Tibial artery (tissue), 4 donors: ENCODE measurements at places on chromosomes 1 and 21.

GRCh38 chr21:44874497-44875315 lies 1.2 kb upstream of the PTTG1IP start:
- H3K36me3 ChIP-seq, result no peaks in the 10 kb centered on the region
- H3K27me3 ChIP-seq, result no peaks in the 10 kb centered on the region
- DNase-seq, result peak; percentile 81
- H3K4me3 ChIP-seq, result peak overlapping the region; percentile 96
- peak overlapping the region; percentile 95 for H3K27ac ChIP-seq
- H3K4me1 ChIP-seq, result peaks cover 20% of the 10 kb centered on the region

DNA sequence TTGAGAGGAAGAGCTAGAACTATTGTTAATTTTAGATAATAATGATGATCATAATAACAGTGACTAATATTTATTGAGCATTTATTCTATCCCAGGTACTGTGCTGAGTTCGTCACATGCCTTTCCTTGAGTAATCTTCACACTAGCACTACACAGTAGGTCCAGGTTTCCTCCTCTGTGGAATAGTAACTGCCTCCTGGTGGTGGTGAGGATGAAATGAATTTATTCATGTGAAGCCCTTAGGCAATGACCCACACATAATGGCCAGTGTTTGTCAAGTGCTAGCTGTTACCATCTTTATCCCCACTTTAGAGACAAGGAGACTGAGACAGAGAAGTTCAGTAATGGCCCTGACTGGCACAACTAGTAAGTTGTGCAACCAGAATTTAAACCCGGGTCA lies 5.9 kb downstream of the NIPAL3 start:
- no peaks in the 10 kb centered on the region for H3K36me3 ChIP-seq
- H3K27me3 ChIP-seq, result no peaks in the 10 kb centered on the region
- no peak overlapping the region for H3K4me3 ChIP-seq
- DNase-seq, result no peak
- H3K27ac ChIP-seq, result no peak overlapping the region

DNA sequence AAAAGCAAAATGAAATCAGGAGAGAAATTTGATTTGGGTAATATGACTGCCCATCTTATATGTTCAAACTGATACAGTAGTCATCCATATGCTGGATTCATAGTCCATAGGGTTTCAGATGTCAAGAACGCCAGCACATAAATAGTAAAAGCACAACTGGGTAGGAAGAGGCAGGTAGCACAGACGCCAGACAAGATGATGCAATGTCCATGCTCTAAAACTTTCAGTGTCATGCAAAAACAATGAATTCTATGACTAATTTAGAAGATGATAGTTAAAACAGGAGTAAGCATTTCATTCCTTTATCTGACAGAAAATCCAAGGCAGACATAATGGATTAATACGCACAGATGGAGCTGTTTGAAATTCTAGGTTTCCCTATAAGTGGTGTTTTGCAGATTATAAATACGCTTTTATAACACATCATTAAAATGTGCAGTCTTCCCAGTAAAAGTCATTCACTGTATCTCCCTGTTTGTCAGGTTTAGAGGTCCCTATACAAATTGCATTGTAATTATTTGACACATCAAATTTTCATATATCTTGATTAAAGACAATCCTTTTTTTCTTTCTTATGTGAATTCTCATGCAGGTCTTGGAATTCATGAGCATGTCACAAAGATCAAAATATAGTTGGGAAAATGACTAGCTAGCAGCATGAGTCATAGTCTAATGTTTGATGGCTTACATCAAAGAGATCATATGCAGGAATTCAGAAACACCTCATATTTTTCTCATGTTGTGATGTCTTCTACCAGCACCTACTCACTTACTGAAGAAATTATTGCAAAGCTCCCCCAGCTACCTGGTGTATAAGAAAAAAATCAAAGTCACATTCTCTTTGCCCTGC lies 139.9 kb downstream of the DSCAM start:
- no peaks in the 10 kb centered on the region for H3K4me1 ChIP-seq
- H3K36me3 ChIP-seq, result no peaks in the 10 kb centered on the region

- H3K27ac ChIP-seq, result no peak overlapping the region
- no peak for DNase-seq
- H3K27me3 ChIP-seq, result no peaks in the 10 kb centered on the region
- no peak overlapping the region for H3K4me3 ChIP-seq
Observed at GRCh38 chr1:86594284-86594770, 47.4 kb downstream of the CLCA4 start.

DNA sequence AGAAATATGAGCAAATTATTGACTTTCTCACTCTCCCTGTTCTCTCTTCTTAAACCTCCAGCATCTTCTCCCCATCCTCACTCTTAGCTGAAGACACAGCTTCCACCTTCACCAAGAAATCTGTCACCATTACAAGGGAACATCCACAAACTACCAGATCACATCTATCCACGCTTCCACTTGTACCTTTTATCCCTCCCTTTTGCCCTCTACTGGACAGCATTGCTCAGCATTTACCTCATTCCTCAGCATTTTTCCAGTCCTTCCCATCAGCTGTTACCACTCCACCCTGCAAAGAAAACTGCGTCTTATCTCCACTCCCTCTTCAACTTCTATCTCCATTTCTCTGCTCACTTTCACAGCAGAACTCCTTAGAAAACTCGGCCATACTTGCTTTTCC lies 42.6 kb downstream of the KCNJ6 start:
- H3K36me3 ChIP-seq, result no peaks in the 10 kb centered on the region
- H3K27ac ChIP-seq, result no peak overlapping the region
- H3K27me3 ChIP-seq, result no peaks in the 10 kb centered on the region
- DNase-seq, result no peak

- no peaks in the 10 kb centered on the region for H3K27me3 ChIP-seq
- peak overlapping the region; percentile 71 for H3K4me3 ChIP-seq
- H3K4me1 ChIP-seq, result peaks cover 24% of the 10 kb centered on the region
- peak; percentile 58 for DNase-seq
- H3K36me3 ChIP-seq, result peaks cover 33% of the 10 kb centered on the region
Observed at GRCh38 chr1:155051777-155052398, 772 bp downstream of the ADAM15 start.

DNA sequence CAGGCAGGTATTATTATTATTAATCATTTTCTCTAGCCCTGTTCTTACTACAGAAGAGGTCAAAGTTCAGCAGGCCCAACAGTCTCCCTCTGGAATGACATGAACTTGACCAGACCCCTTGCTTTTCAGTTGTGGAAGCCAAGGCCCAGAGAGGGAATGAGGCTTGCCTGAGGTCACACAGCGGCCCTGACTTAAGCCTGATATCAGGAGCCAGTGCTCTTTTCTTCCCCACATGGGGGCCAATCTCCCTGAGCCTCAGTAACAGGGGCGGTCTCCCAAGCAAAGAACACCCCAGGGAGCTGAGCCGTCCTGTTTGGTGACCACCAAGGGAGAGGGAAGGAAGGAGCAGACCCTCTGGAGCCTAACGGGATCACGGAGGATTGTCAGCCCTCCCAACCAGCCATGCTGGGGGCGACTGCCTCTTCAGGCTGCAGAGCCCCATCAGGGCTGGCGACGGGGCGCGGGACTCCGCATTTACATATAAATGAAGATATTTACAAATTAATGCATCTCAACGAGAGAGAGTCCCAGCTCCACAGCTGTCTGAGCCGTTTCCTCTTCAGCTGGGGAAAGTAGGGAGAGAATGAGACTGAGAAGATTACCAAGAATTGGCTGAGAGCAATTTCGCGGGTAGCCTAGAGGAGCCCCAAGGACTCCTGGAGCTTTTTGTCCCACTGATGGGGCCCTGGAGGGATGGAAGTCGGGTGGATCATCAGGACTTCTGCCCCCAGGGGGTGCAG lies 186.1 kb upstream of the KLHDC7A start:
- H3K4me1 ChIP-seq, result no peaks in the 10 kb centered on the region
- H3K36me3 ChIP-seq, result no peaks in the 10 kb centered on the region
- no peaks in the 10 kb centered on the region for H3K27me3 ChIP-seq
- DNase-seq, result no peak
- no peak overlapping the region for H3K27ac ChIP-seq

DNA sequence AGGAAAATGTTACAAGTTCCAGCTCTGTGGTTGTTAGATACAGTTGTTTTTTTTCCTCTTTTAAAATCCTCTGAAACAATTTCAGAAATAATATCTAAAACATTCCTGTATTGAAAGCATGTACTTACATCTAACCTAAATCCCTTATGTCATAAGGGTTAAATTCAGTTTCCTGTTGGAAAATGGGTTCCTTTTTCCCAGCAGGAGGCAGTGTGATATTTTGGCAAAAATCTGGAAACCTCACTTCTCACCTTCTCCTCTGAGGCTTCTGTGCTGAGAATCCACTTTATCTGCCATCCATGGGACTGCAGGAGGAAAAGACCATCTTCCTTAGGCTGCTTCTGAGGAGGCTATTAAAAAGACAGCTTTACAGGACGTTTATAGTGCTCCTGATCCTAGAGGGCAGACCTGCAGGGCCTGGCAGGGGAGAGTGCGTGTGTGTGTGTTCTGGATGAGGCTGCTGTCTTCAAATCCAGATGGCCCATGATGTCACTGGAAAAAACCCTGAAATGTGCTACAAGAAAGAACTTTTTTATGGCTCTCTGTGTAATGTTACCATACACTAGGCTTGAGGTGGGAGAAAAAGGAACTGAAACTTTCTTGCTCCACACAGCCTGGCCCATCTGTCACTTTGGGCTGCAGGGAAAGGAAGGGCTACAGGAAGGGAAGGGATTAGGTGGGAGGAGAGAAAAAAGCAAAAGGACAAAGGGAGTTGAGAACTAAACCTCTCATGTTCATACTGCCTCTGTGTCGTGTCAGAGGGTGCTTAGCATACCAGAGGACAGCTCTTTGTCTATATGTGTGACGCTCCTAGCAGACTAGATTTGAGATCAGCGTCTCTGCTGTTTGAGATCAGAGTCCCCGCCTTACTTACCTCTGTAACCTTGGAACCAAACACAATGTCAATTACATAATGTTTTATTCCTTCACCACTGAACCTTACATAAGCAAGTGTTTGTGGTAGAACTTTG lies 379.2 kb upstream of the SPAG17 start:
- H3K36me3 ChIP-seq, result no peaks in the 10 kb centered on the region
- H3K27ac ChIP-seq, result no peak overlapping the region
- H3K27me3 ChIP-seq, result no peaks in the 10 kb centered on the region
- no peak for DNase-seq
- no peak overlapping the region for H3K4me3 ChIP-seq
- H3K4me1 ChIP-seq, result no peaks in the 10 kb centered on the region

- peaks cover 24% of the 10 kb centered on the region for H3K36me3 ChIP-seq
- no peaks in the 10 kb centered on the region for H3K4me1 ChIP-seq
- H3K4me3 ChIP-seq, result no peak overlapping the region
- no peaks in the 10 kb centered on the region for H3K27me3 ChIP-seq
Observed at GRCh38 chr21:38416791-38417190, 81.5 kb downstream of the ERG start.

DNA sequence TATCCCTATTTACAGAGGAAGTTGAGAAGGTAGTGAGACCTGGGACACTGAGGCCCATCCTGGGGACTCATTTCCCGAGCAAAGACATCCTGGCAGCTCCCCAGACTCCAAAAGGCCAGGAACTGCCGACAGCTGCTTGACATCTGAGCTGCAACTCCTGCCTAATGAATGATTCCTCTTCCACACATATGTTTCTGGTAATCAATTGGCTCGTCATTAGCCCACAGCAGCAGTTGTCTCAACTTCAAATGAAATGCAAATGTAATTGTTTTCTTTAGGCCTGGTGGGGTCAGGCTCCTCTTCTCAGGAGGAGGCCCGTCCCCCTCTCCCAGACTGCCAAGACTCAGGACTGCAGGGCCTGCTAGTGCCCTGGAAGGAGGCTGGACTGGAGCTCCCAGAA lies 61.8 kb upstream of the DISP3 start:
- H3K36me3 ChIP-seq, result no peaks in the 10 kb centered on the region
- H3K27ac ChIP-seq, result no peak overlapping the region
- H3K4me3 ChIP-seq, result no peak overlapping the region
- no peak for DNase-seq

GRCh38 chr1:89257041-89257440 lies 15.6 kb downstream of the GBP5 start:
- H3K36me3 ChIP-seq, result no peaks in the 10 kb centered on the region
- H3K4me3 ChIP-seq, result no peak overlapping the region
- no peaks in the 10 kb centered on the region for H3K27me3 ChIP-seq

- no peak overlapping the region for H3K4me3 ChIP-seq
- DNase-seq, result no peak
- no peaks in the 10 kb centered on the region for H3K27me3 ChIP-seq
- no peaks in the 10 kb centered on the region for H3K36me3 ChIP-seq
Observed at GRCh38 chr1:31732343-31732742, 28.5 kb upstream of the COL16A1 start.

DNA sequence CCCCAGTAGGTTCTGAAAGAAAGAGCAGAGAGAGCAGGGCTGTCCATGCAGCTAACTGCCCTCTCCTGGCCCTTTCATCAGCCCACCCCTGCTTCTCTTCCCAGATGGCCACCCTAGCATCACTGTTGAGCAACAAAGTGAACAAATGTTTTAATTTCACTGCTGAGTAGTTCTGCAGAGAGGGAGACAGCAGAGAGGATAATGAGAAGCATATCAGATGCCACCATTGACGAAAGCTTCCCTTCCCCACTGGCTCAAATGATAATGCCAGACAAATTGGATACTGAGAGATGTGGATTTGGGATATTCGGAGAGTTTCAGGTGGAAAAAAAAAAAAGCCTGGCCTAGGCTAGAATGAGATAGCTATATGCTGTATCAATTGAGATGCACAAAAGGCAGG lies 46.8 kb downstream of the ZBTB40 start:
- H3K27me3 ChIP-seq, result no peaks in the 10 kb centered on the region
- DNase-seq, result no peak
- peak overlapping the region; percentile 75 for H3K27ac ChIP-seq

- no peak overlapping the region for H3K4me3 ChIP-seq
- no peaks in the 10 kb centered on the region for H3K4me1 ChIP-seq
- H3K36me3 ChIP-seq, result no peaks in the 10 kb centered on the region
- no peak overlapping the region for H3K27ac ChIP-seq
- H3K27me3 ChIP-seq, result no peaks in the 10 kb centered on the region
Observed at GRCh38 chr1:219576931-219577730, 35.8 kb downstream of the ZC3H11B start.

DNA sequence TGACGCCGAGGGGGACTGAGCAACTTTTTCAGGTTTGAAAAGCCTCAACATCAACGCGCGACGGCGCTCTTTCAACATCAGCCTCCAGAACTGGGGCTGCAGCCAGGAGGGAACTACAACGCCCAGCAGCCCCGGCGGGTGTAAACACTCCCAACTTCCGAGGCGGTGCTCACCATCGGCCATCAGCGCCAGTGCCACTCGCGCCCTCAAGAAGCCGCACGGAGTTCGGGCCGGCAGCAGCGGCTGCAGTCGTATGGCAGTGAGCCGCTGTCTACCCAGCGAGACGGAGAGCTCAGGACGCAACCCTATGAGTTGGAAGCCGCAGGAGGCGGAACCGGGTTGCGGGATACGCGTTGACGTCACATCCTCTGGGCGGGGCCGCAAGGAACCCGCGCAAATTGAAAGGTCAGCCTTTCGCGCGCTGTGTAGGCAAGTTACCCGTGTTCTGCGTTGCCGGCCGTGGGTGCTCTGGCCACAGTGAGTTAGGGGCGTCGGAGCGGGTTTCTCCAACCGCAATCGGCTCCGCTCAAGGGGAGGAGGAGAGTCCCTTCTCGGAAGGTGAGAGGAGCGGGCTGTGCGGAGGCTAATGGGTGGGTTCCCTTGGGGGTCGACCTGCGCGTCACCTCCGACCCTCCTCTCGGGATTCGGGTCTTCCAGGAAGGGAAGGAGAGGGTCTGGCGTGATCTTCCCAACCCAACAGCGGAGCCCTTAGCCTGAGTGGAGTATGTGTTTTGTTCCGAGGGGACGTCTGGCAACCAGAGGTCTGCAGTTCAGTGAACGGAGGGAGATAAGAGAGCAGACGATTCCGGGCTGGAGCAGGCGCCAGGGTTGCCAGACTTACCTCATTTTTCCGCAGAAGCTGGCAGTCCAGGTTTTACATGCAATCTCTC lies at the start of gene EXO1:
Gene EXO1 (plus strand): TSS at position 409 of the 890 bp plus-strand sequence. CDS start 2,222 bp downstream, outside the sequence.
- H3K27me3 ChIP-seq, result no peaks in the 10 kb centered on the region
- peak within 1 kb of the TSS; percentile 97 for H3K27ac ChIP-seq
- no peaks in the 10 kb centered on the region for H3K36me3 ChIP-seq
- peak within 1 kb of the TSS; percentile 90 for H3K4me3 ChIP-seq
- H3K4me1 ChIP-seq, result peaks cover 8% of the 10 kb centered on the region
